ENCODE measurements at places on chromosomes 4 and X. TPM values are rescaled to one million over a fixed set of nuclear protein-coding genes. Genes with fewer than 3 reads are reported as not detected.

DNA sequence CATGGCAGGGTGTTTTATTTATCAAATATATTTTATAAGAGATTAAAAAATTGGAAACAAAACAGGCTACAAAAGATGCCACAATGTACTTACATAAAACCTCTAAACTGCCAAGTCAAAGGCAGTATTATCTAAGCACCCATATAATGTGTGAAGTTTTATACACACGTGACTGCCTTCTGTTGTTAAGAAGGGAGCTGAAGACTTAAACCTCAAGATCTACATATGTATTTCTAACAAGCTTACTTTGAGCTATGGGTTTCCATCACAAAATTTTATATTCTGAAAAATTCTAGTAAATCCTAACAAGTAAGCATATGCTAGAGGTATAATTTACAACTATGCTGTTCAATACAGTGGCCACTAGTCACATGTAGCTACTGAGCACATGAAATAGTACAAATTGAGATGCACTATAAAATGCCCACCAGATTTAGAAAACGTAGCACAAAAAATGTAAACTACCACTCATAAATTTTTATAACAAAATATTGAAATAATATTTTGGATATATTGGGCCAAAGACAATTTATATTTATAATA, 9.8 kb downstream of the ATP8A1 start:
- DNase-seq, result no peak
- no peaks in the 10 kb centered on the region for H3K27me3 ChIP-seq
- no peaks in the 10 kb centered on the region for H3K4me1 ChIP-seq
- no peaks in the 10 kb centered on the region for H3K36me3 ChIP-seq

- H3K36me3 ChIP-seq, result no peaks in the 10 kb centered on the region
- H3K27ac ChIP-seq, result no peak overlapping the region
- no peaks in the 10 kb centered on the region for H3K27me3 ChIP-seq
- H3K4me3 ChIP-seq, result no peak overlapping the region
- no peak for DNase-seq
- no peaks in the 10 kb centered on the region for H3K4me1 ChIP-seq
These were observed 38.9 kb upstream of the MAP9 start for GRCh38 chr4:155415662-155416061.

- H3K27me3 ChIP-seq, result no peaks in the 10 kb centered on the region
- no peak overlapping the region for H3K4me3 ChIP-seq
- H3K27ac ChIP-seq, result no peak overlapping the region
- no peak for DNase-seq
- no peaks in the 10 kb centered on the region for H3K36me3 ChIP-seq
- H3K4me1 ChIP-seq, result peaks cover 19% of the 10 kb centered on the region
These were observed 39.3 kb downstream of the ATP2B3 start for GRCh38 chrX:153556767-153557166.

DNA sequence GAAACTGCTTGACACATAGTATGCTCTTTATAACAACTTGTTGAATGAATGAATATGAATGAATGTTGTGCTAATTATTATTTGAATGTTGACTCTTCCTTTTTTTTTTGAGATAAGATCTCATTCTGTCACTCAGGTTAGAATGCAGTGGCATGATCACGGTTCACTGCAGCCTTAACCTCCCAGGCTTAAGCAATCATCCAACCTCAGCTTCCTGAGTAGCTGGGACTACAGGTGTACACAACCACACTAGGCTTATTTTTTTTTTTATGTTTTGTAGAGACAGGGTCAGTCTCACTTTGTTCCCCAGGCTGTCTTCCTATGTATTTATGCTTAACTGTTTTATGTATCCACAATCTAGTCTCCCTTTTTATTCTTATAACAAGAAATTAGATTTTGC, 114.7 kb upstream of the WDFY3 start:
- no peak overlapping the region for H3K4me3 ChIP-seq
- H3K27ac ChIP-seq, result no peak overlapping the region
- H3K36me3 ChIP-seq, result no peaks in the 10 kb centered on the region
- H3K27me3 ChIP-seq, result no peaks in the 10 kb centered on the region

DNA sequence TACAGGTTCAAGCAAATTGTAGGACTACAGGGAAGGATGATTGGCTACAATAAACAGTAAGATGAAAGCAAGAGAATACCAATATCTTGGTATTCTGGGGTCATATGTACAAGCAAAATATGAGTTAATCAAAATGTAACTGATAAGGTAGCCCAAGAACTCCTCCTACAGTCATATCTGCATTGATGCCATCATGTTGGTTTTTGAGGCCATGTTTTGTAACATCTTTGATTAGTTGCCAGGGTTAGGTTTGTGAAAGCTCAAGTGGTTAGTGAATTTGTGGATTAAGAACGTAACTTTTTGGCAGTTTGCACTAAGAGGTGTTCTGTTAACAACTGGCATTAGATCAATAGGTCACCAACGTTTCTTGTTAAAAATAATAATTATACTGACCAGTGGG, 59.6 kb downstream of the USP9X start:
- no peak for DNase-seq
- peaks cover 19% of the 10 kb centered on the region for H3K27me3 ChIP-seq
- no peak overlapping the region for H3K4me3 ChIP-seq
- H3K27ac ChIP-seq, result no peak overlapping the region

DNA sequence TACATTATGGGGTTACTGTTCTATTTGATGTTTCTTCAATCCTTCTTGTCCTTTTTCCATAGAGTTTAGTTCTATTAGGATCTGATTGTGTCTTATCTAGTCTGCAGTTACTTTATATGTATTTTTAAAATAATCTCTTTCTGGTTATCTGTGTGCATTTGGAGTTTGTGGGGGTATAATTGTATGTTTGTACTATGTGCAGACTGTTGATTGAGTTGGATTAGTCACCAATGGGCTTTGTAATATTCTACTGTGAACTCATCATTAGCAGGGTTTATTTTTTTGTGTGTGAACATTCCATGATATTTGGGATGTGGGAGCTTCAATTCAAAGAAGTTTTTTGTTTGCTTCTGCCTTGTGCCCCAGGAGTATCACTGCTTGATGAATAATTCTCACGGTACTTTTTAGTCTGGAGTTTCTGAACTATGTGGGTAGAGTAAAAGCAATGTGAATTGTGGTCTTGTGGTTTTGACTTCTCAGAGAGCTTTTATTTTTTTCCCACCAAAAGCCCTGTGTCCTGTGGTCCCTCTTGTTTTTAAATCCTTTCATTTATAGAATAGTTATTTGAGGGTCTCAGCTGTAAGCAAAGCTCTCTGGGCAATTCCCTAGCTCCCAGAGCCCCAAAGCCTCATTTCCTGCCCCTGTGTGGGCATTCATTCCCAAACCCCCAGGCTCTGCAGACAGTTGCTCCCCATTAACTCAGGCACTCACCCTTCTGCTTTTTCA, 127.8 kb downstream of the PHKA2 start:
- no peak for DNase-seq
- H3K4me3 ChIP-seq, result no peak overlapping the region
- no peaks in the 10 kb centered on the region for H3K36me3 ChIP-seq
- peaks cover 2% of the 10 kb centered on the region for H3K4me1 ChIP-seq

GRCh38 chr4:107349266-107349665, 313.2 kb upstream of the DKK2 start:
- no peak for DNase-seq
- no peak overlapping the region for H3K4me3 ChIP-seq
- no peak overlapping the region for H3K27ac ChIP-seq
- H3K4me1 ChIP-seq, result no peaks in the 10 kb centered on the region
- H3K36me3 ChIP-seq, result no peaks in the 10 kb centered on the region

GRCh38 chr4:87785731-87786509, 13.4 kb upstream of the IBSP start:
- H3K36me3 ChIP-seq, result no peaks in the 10 kb centered on the region
- H3K4me1 ChIP-seq, result no peaks in the 10 kb centered on the region
- H3K27me3 ChIP-seq, result no peaks in the 10 kb centered on the region
- no peak for DNase-seq
- no peak overlapping the region for H3K4me3 ChIP-seq
- H3K27ac ChIP-seq, result no peak overlapping the region

- DNase-seq, result no peak
- H3K4me3 ChIP-seq, result no peak overlapping the region
- no peak overlapping the region for H3K27ac ChIP-seq
- H3K4me1 ChIP-seq, result no peaks in the 10 kb centered on the region
These were observed 31.2 kb upstream of the ZNF280C start for GRCh38 chrX:130300010-130300282.

SPINK2 gene
- not detected for polyA plus RNA-seq

RAB41 gene
- not detected for polyA plus RNA-seq

PPEF2 gene
- not detected for polyA plus RNA-seq

MAGEA4 gene
- not detected for polyA plus RNA-seq

MCTS1 gene
- polyA plus RNA-seq, result 25.0 TPM

Data from CD14-positive monocyte (primary cell).